ENCODE measurements at places on chromosomes 1 and 21. TPM values are rescaled to one million over a fixed set of nuclear protein-coding genes. Genes with fewer than 3 reads are reported as not detected.

The SHE gene
- under 0.01 TPM for total RNA-seq

The TFAP2E gene
- total RNA-seq, result 0.26 TPM

The FLVCR1 gene
- 6.4 TPM for total RNA-seq

The AGT gene
- total RNA-seq, result 14.1 TPM

The ACOT11 gene
- 0.77 TPM for total RNA-seq

The RRP1B gene
- 16.9 TPM for total RNA-seq

DNA sequence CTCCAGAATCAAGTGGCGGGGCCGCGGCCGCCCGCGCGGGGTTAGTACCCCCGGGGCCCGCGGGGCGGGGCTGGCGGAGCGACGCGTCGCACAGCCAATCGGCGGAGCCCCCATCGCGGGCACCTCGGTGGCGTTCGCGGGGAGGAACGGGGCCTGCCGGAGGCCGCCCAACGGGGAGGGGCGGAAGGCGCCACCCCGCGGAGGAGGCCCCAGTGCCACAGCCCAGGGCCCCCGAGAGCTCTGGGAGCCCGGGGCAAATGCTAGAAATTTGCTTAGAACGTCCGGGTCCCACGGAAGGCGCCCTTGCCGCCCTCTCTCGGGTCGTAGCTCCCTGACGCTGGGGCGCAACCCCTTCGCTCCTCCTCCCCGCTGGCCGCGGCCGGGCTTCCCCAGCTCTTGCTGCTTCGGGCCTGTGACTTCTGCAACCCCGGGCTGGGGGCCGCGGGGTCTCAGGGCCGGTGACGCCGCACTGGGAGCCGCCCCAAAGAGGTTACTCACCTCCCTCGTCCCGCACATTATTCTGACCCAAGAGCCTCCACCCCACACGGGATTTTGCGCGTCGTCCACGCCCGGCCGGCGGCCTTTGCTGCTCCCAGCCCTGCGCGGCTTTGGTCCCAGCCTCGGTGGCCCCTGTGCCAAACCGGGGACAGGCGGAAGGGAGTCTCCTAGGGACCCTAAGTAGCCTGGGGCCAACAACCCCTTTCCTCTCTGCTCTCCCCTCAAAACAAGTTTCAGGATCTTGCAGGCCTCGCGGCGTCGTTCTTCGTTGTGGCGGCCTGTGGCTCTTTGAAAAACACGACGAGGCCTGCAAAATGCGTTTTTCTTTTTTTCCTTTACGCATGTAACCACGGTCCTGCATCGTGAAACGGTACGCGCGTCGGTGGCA lies at the start of gene RUNX3:
RUNX3 (minus strand) TSS at position 17 of the 886 bp plus-strand sequence. CDS start 408 bp downstream, outside the sequence.
- peak within 1 kb of the TSS; percentile 17 for H3K4me3 ChIP-seq
- H3K36me3 ChIP-seq, result no peaks in the 10 kb centered on the region
- DNase-seq, result peak; percentile 13
- no peak within 1 kb of the TSS for H3K27ac ChIP-seq
- peaks cover 56% of the 10 kb centered on the region for H3K27me3 ChIP-seq

GRCh38 chr1:232211149-232211548 lies 418.8 kb downstream of the SIPA1L2 start:
- H3K27me3 ChIP-seq, result no peaks in the 10 kb centered on the region
- no peak for DNase-seq
- no peaks in the 10 kb centered on the region for H3K4me1 ChIP-seq
- no peaks in the 10 kb centered on the region for H3K36me3 ChIP-seq

DNA sequence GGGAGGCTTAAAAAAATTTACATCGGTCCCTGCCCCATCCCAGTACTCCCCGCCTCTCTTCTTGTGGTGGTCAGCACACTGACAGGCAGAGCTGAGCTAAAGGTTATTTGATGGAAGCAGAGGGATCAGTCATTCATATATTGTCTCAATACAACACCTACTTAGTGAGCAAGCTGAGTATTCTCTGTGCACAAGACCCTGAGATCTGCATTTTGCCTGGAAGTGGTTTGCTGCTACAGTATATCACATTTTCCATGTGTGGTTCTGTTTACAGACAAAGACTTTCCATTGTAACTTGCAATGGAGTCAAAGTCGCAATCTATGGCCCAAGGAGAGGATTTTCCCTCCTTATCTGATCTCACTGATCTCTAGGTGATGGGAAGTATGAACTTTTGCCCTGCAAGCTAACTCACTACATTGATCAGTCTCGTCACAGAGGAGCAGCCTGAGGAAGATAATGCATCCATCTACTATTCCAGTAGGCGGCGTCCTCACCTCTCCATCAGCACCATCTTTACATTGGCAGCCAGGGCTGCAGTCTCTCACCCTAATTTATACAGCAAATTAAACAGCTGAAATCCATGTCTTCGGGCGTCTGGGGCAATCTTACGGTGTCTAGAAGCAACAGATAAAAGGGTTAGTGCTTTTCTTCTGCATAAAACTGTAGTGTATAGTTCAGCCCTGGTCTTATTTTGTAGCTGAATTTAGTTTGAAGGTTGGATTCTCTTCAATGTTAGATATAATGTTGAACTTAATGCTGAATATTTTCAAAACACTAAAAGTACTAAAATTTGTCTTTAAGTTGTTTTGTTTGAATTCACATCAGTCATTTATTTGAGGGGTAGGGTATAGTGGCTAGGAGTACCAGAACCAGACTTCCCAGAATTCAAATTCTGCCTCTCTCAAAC lies 3.2 kb upstream of the TRAF5 start:
- H3K4me3 ChIP-seq, result no peak overlapping the region
- peak; percentile 49 for DNase-seq
- H3K4me1 ChIP-seq, result peaks cover 2% of the 10 kb centered on the region
- H3K27me3 ChIP-seq, result no peaks in the 10 kb centered on the region
- H3K36me3 ChIP-seq, result no peaks in the 10 kb centered on the region

- H3K4me1 ChIP-seq, result peaks cover 14% of the 10 kb centered on the region
- H3K27me3 ChIP-seq, result no peaks in the 10 kb centered on the region
- no peak for DNase-seq
- no peak overlapping the region for H3K4me3 ChIP-seq
- H3K27ac ChIP-seq, result no peak overlapping the region
- no peaks in the 10 kb centered on the region for H3K36me3 ChIP-seq
These were observed 178.5 kb upstream of the LMO4 start for GRCh38 chr1:87150143-87150542.

- H3K36me3 ChIP-seq, result no peaks in the 10 kb centered on the region
- DNase-seq, result no peak
- no peak overlapping the region for H3K27ac ChIP-seq
These were observed 841.8 kb upstream of the ADGRL4 start for GRCh38 chr1:79848316-79848715.

DNA sequence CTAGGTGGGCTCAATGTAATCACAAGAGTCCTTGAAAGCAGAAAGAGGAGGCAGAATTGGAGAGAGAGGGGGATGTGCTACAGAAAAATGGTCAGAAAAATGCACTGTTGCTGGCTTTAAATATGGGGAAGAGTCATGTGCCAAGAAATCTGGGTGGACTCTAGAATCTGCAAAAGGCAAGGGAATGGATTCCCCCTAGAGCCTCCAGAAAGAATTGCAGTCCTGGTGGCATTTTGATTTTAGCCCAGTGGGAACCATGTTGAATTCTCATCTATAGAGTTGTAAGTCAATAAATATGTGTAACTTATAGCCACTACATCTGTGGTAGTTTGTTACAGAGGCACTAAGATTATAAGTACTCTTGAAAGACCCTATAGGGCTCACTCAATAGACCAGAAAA lies 210.3 kb downstream of the ASTN1 start:
- H3K27ac ChIP-seq, result no peak overlapping the region
- H3K4me1 ChIP-seq, result no peaks in the 10 kb centered on the region
- no peak for DNase-seq
- no peaks in the 10 kb centered on the region for H3K27me3 ChIP-seq

- peaks cover 20% of the 10 kb centered on the region for H3K4me1 ChIP-seq
- peak; percentile 99 for DNase-seq
- no peaks in the 10 kb centered on the region for H3K27me3 ChIP-seq
- H3K36me3 ChIP-seq, result no peaks in the 10 kb centered on the region
These were observed 28.4 kb downstream of the RNF11 start for GRCh38 chr1:51264451-51264850.

- no peaks in the 10 kb centered on the region for H3K36me3 ChIP-seq
- H3K27me3 ChIP-seq, result peaks cover 24% of the 10 kb centered on the region
- H3K4me1 ChIP-seq, result no peaks in the 10 kb centered on the region
- no peak overlapping the region for H3K27ac ChIP-seq
- DNase-seq, result no peak
These were observed 51.3 kb upstream of the PLA2G2C start for GRCh38 chr1:20237646-20238045.

- no peaks in the 10 kb centered on the region for H3K27me3 ChIP-seq
- no peaks in the 10 kb centered on the region for H3K4me1 ChIP-seq
- no peak overlapping the region for H3K4me3 ChIP-seq
- no peaks in the 10 kb centered on the region for H3K36me3 ChIP-seq
These were observed 57.9 kb downstream of the ACBD6 start for GRCh38 chr1:180444522-180444921.

- no peaks in the 10 kb centered on the region for H3K4me1 ChIP-seq
- no peak overlapping the region for H3K4me3 ChIP-seq
- H3K27ac ChIP-seq, result no peak overlapping the region
- DNase-seq, result peak; percentile 16
- H3K36me3 ChIP-seq, result no peaks in the 10 kb centered on the region
These were observed 860.0 kb downstream of the LTN1 start for GRCh38 chr21:28132713-28133112.

DNA sequence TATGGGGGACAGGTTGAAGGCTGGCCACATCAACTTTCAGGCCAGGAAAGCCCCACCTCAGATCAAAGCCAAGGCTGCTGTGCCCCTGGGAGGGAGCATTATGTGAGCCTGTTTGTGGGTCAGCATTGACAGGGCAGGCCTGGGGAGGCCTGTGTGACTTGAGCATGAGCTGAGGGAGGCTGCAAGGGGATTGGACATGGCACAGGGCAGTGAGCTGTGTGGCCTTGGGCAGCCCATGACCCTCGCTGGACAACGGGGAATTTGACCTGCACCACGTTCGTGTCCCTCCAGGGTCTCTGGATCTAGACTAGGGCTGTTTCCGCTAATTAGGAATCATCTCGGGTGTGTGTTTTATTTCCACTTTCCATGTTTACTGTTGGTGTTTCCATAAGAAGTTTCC lies 17.5 kb upstream of the LEFTY1 start:
- no peak overlapping the region for H3K4me3 ChIP-seq
- H3K27ac ChIP-seq, result no peak overlapping the region
- H3K36me3 ChIP-seq, result no peaks in the 10 kb centered on the region
- H3K4me1 ChIP-seq, result no peaks in the 10 kb centered on the region
- H3K27me3 ChIP-seq, result no peaks in the 10 kb centered on the region
- DNase-seq, result no peak

GRCh38 chr1:100767176-100767890 lies 47.8 kb downstream of the VCAM1 start:
- H3K27me3 ChIP-seq, result no peaks in the 10 kb centered on the region
- H3K36me3 ChIP-seq, result no peaks in the 10 kb centered on the region
- no peaks in the 10 kb centered on the region for H3K4me1 ChIP-seq
- H3K27ac ChIP-seq, result no peak overlapping the region

Data from fibroblast of lung (primary cell).